ENCODE measurements at places on chromosomes 12 and 14. TPM values are rescaled to one million over a fixed set of nuclear protein-coding genes. Genes with fewer than 3 reads are reported as not detected.

TPH2 gene
- polyA plus RNA-seq, result not detected

KRT1 gene
- polyA plus RNA-seq, result not detected

LRRC9 gene
- not detected for polyA plus RNA-seq

NTN4 gene
- polyA plus RNA-seq, result 582 TPM

ZBTB39 gene
- polyA plus RNA-seq, result 3.9 TPM

SDR9C7 gene
- not detected for polyA plus RNA-seq

Measured in BJ (cell line).